ENCODE measurements at places on chromosomes 16 and 17. TPM values are rescaled to one million over a fixed set of nuclear protein-coding genes. Genes with fewer than 3 reads are reported as not detected.

The BCL7C gene
- 77.1 TPM for total RNA-seq

- no peak for DNase-seq
Measured at GRCh38 chr17:66602659-66603384, 232.1 kb upstream of the CACNG5 start.

GRCh38 chr16:55045329-55045728, 114.7 kb downstream of the IRX5 start:
- DNase-seq: no peak

DNA sequence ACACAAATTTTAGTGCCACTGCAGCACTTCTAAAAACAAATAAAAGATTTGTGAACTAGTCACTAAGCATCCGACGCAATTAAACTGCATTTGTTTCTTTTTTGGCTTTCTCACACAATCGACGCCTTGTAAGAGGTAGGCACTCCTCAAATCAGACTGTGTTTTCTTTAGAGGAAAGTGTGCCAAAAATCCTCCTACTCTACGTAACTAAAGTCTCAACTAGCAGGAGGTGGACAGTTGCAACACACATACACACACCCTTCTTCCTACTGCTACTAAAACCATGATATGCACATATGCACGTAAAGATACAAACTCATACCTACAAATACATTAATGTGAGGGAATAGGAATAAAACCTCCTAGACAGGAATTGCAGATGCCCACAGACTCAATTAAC, 844.7 kb upstream of the SOX9 start:
- DNase-seq: no peak

DNA sequence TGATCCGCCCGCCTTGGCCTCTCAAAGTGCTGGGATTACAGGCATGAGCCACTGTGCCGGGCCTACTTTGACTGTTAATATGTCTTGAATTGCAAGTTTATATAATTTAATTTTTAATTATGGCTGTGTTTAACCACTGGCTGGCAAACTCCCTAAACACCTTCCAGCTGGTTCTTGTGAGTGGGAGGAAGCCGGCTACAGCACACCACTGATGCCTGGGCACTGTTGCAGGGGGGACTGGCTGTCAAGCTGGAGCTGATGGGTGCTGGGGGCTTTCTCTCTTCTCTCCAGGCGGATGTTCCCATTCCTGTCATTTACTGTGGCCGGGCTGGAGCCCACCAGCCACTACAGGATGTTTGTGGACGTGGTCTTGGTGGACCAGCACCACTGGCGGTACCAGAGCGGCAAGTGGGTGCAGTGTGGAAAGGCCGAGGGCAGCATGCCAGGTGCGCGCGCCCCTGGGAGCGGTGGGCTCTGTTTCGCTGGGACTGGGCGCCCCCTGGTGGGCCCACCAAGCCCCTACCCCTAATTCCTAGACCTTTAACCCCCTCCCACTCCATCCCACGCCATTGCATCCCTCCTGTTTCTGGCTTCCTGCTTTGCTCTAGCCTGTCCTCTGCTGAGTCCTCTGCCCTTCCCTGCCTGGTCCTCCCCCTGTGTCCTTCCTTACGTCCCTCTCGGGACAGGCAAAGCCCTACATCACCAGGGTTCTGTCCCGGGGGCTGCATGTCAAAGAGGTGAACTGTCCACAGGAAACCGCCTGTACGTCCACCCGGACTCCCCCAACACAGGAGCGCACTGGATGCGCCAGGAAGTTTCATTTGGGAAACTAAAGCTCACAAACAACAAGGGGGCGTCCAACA, 9.5 kb downstream of the TBX21 start:
- DNase-seq: no peak
